Lung (tissue), 17 donors: ENCODE measurements at places on chromosomes 11 and 22. TPM values are rescaled to one million over a fixed set of nuclear protein-coding genes. Genes with fewer than 3 reads are reported as not detected.

GRCh38 chr22:25419247-25420113, 145.0 kb upstream of the GRK3 start:
- peaks cover 34% of the 10 kb centered on the region for H3K27me3 ChIP-seq
- peak; percentile 82 for DNase-seq
- H3K27ac ChIP-seq, result no peak overlapping the region
- H3K4me1 ChIP-seq, result no peaks in the 10 kb centered on the region
- no peak overlapping the region for H3K4me3 ChIP-seq

DNA sequence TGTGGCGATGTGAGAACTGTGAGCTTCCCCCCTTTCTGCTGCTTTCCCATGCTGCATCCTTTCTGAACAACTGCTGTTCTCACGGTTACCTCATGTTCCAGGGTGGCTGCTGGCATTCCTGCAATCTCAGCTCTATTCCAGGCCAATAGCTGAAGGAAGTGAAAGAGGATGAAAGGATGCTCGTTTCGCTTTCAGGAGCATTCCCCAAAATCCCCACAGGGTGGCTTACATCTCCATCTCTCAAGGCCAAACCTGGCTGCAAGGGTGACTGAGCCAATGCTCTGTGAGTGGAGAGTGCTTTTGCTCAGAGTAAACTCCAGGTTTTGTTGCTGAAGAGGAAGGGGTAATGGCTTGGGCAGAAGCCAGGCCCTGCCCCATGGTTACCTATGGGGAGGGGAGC, 848.2 kb downstream of the BRD1 start:
- no peak overlapping the region for H3K4me3 ChIP-seq
- H3K36me3 ChIP-seq, result no peaks in the 10 kb centered on the region
- DNase-seq, result no peak
- H3K27ac ChIP-seq, result no peak overlapping the region
- H3K4me1 ChIP-seq, result peaks cover 4% of the 10 kb centered on the region
- H3K27me3 ChIP-seq, result peaks cover 6% of the 10 kb centered on the region

DNA sequence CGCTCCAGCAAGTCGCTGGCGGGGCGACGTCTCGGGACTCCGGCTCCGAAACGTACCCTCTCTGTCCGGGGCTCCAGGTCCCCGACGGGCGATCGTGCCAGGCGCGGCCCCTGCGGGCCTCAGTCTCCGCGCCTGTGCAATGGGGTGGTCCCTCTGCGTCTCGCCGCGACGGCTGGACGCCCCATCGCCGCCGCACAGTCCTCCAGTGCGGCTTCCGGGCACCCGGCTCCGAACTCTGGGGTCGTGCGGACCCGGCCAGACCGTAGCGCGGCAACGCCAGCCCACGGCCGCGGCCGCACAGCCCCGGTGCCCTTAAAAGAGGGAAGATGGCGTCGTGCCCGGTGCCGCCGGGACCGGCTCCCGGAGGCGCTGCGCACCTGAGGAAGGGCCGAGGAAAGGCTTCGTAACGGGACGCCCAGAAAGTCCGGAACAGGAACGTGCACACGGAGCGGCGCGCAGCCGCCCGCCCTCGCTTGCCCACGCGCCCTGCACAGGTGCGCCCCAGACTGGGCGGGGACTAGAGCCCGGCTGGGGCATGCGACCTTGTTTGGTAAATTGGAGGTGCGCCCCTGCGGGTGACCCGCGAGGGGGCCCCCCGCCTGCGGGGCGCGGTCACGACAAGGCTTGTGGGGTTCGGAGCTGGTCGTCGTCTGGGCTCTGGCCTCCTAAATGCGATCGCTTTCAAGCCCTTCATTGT, 525 bp downstream of the BIK start:
- H3K4me3 ChIP-seq, result peak overlapping the region; percentile 61
- H3K4me1 ChIP-seq, result no peaks in the 10 kb centered on the region

DNA sequence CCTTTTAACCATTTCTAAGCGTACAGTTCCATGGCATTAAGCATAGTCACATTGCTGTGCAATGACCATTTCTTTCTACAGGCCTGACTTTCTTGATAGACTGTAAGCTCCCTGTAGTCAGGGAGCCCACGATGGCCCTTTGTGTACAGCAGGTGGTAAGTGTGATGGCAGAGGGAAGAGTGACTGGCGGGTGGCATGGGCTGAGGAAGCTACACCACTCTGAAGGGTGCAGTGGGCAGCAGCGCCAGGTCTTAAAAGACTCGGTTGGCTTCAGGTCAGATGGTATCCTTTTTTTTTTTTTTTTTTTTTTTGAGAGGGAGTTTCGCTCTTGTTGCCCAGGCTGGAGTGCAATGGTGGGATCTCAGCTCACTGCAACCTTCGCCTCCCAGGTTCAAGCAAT, 1.6 kb downstream of the PPM1F start:
- no peaks in the 10 kb centered on the region for H3K36me3 ChIP-seq
- DNase-seq, result no peak
- H3K27ac ChIP-seq, result no peak overlapping the region
- H3K4me1 ChIP-seq, result peaks cover 13% of the 10 kb centered on the region

DNA sequence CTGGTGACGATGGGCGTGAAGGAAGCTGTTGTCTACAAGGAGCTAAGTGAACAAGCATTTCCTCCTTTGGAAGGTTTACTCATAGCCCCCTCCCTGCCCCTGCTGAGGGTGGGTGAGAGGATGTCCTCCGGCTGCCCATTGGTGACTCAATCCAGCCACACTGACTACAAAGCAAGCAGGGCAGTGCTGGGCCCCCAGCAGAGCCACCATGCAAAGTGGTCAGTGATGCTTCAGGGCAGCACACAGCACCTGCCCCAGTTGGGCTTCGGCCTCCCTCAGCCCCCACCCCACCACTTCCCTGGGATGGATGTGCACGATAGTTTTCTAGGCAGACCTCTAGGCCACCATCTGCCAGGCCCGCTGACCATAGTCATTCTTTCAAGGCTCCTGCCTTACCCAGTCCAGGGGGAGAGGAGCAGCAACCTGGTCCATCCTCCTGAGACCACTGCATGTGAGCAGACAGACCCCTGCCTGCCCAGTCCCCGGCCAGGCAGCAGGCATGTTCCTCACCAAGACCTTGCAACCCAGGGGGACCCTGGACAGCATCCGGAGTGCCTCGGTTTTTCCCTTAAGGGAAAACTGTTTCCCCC, 125.1 kb downstream of the BCR start:
- peaks cover under 1% of the 10 kb centered on the region for H3K36me3 ChIP-seq
- H3K4me1 ChIP-seq, result peaks cover 9% of the 10 kb centered on the region
- no peak for DNase-seq
- peak overlapping the region; percentile 82 for H3K27ac ChIP-seq
- no peaks in the 10 kb centered on the region for H3K27me3 ChIP-seq

DNA sequence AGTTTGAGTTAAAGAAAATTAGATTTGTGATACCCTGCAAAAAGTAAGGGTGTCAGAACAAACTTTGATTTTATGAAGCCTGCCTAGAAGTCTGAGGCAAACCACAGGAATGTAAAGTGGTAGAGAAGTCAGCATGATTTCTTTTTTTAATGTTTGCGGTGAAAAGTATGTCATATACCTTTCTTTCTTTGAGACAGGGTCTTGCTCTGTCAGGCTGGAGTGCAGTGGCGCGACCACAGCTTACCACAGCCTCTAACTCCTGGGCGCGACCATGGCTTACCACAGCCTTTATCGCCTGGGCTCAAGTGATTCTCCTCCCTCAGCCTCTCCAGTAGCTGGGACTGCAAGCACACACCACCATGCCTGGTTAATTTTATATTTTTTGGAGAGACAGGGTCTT, 4.7 kb downstream of the API5 start:
- peaks cover 17% of the 10 kb centered on the region for H3K36me3 ChIP-seq
- peak; percentile 5 for DNase-seq
- H3K27me3 ChIP-seq, result no peaks in the 10 kb centered on the region
- peaks cover 4% of the 10 kb centered on the region for H3K4me1 ChIP-seq
- no peak overlapping the region for H3K27ac ChIP-seq
- no peak overlapping the region for H3K4me3 ChIP-seq

GRCh38 chr22:37822079-37822833, 926 bp upstream of the GALR3 start:
- H3K36me3 ChIP-seq, result no peaks in the 10 kb centered on the region
- DNase-seq, result no peak
- H3K27me3 ChIP-seq, result peaks cover 4% of the 10 kb centered on the region
- no peak overlapping the region for H3K27ac ChIP-seq

DNA sequence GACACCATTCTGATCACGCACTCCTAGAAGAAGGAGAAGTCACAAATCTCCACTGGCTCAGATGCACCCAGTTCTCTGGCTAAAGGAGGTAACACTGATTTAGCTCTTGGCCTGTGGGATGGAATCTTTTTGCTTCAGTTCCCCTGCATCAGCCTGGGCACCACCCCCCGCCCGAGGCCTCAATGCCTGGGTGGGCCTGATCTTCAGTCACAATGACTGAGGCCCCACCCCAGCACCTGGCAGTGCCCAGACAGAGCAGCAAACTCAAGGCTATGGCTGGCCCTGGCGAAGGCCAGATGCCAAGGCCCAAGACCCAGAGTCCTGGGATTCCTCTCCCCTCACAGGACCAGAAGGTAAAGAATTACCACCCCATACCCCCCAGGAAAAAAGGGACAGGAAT, 5.0 kb downstream of the CYB561A3 start:
- peaks cover 9% of the 10 kb centered on the region for H3K36me3 ChIP-seq
- no peaks in the 10 kb centered on the region for H3K27me3 ChIP-seq
- no peak overlapping the region for H3K27ac ChIP-seq
- H3K4me3 ChIP-seq, result no peak overlapping the region
- no peak for DNase-seq

DNA sequence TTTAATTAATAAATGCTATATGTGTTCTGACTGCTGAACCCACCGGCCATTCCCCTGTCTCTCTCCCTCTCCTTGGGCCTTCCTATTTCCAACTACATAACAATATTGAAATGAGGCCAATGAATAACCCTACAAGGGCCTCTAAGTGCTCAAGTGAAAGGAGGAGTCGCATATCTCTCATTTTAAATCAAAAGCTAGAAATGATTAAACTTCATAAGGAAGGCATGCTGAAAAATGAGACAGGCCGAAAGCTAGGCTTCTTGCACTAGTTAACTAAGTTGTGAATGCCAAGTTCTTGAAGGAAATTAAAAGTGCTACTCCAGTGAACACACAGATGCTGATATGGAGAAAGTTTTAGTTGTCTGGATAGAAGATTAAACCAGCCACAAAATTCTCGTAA, 109.2 kb downstream of the TSPAN18 start:
- no peak overlapping the region for H3K27ac ChIP-seq
- peaks cover 14% of the 10 kb centered on the region for H3K4me1 ChIP-seq
- no peaks in the 10 kb centered on the region for H3K36me3 ChIP-seq
- no peak overlapping the region for H3K4me3 ChIP-seq
- peak; percentile 70 for DNase-seq

GRCh38 chr11:13207665-13208594, 69.7 kb upstream of the BMAL1 start:
- DNase-seq, result peak; percentile 81
- no peak overlapping the region for H3K4me3 ChIP-seq
- H3K27me3 ChIP-seq, result no peaks in the 10 kb centered on the region
- peak overlapping the region; percentile 74 for H3K27ac ChIP-seq
- H3K4me1 ChIP-seq, result peaks cover 5% of the 10 kb centered on the region

DNA sequence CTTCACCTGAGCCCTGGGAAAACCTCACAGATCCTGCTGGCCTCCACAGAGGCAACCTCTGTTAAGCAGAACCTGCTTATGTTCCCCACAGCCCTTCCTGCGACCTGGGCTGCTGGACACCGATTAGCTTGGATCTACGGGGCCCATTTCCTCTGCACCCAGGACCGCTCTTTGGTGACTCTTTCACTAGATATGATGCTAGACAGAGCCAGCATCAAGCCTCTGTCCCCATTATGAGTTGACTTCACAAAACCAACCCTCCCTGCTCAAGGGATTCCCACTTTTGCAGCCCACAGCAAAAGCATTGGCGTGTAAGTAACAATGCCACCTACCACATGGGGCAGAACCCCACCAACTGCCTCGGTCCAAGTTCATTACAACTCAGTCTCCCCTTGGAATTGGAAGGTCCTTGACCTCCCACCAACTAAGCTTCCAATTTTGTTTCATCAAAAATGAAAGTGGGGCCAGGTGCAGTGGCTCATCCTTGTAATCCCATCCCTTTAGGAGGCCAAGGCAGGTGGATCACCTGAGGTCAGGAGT, 15.2 kb upstream of the TMPRSS4 start:
- no peaks in the 10 kb centered on the region for H3K27me3 ChIP-seq
- no peaks in the 10 kb centered on the region for H3K36me3 ChIP-seq
- DNase-seq, result no peak
- no peak overlapping the region for H3K27ac ChIP-seq
- H3K4me1 ChIP-seq, result no peaks in the 10 kb centered on the region

DNA sequence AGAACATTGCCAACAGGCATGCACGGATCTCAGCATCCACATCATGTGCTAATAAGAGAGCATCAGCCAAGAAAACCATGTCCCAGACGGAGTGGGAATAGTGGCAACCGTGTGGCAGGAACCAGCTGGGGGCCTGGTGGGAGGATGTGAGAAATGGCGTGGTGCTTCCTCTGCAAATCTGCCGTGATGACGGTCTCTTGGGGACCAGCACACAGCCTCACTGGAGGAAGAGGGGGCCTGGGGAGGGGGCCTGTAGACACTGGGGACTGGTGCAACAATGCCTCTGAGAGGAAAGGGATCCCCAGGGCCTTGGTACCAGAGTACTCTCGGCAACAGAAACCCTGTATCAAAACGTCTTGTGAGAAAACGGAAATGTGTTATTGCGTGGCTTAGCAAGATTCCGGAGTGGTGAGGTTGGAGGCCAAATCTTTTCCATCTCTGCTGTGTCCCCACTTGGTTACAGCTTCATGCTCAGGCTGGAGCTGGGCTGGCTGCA, 154.3 kb upstream of the TBCEL start:
- no peaks in the 10 kb centered on the region for H3K4me1 ChIP-seq
- H3K27ac ChIP-seq, result no peak overlapping the region
- H3K4me3 ChIP-seq, result no peak overlapping the region
- no peak for DNase-seq

- DNase-seq, result peak; percentile 22
- no peaks in the 10 kb centered on the region for H3K36me3 ChIP-seq
- H3K4me1 ChIP-seq, result no peaks in the 10 kb centered on the region
Measured at GRCh38 chr22:39598017-39598965, 27.7 kb downstream of the CACNA1I start.

The E2F8 gene
- polyA plus RNA-seq, result 0.39 TPM

The TMEM121B gene
- polyA plus RNA-seq, result 1.4 TPM

The POU2AF1 gene
- polyA plus RNA-seq, result 2.0 TPM

The MMP13 gene
- polyA plus RNA-seq, result 0.08 TPM

The TEX12 gene
- polyA plus RNA-seq, result 0.09 TPM

The DUSP8 gene
- 3.5 TPM for polyA plus RNA-seq

The C1QTNF6 gene
- polyA plus RNA-seq, result 3.8 TPM

The SGSM1 gene
- 0.57 TPM for polyA plus RNA-seq

The BAIAP2L2 gene
- 0.44 TPM for polyA plus RNA-seq

The SLC22A6 gene
- not detected for polyA plus RNA-seq

The OR51B2 gene
- polyA plus RNA-seq, result not detected

The CCDC87 gene
- polyA plus RNA-seq, result 0.12 TPM

The APOL5 gene
- not detected for polyA plus RNA-seq
